Ascending aorta (tissue), 2 donors: ENCODE measurements at places on chromosomes 6 and 20. TPM values are rescaled to one million over a fixed set of nuclear protein-coding genes. Genes with fewer than 3 reads are reported as not detected.

DNA sequence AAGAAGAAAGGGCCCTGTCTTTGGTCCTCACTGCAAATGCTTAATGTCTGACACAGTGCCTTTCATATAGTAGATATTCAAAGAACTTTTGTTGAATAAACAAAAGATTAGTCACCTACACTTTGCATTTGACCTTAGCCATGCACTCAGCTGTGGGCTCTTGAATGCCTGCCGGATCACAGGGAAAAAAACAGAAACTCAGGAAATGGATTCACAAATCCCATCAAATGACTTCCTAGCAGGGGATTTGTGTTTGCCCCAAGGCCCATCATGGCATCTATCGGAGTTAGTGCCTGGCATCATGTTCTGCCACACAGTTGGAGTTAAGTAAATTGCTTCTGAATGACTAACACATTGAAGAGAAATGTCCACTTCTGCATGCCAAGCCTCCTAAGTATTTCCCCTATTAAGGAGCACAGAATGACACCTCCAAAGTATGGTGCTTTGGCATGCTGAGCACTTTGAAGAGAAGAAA is 72.3 kb upstream of the DST start:
- peak overlapping the region; percentile 77 for H3K27ac ChIP-seq
- no peaks in the 10 kb centered on the region for H3K36me3 ChIP-seq
- H3K27me3 ChIP-seq, result no peaks in the 10 kb centered on the region

DNA sequence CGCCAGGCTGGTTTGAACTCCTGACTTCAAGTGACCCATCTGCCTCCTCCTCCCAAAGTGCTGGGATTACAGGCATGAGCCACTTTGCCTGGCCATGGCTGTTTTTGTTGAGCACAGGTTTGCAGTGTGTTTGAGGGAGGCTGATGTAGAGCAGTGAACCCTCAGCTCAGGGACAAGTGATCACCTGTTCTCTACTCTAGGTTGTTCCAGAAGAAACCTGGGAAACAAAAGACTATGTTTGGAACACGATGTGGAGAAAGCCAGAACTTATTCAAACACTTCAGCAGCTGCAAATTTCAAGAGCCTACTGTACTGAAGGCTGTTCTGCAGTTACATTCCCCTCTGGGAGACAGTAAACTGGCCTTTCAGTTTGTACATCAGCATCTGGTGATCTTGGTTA is 4.7 kb downstream of the TULP1 start:
- H3K4me3 ChIP-seq, result no peak overlapping the region
- peaks cover 3% of the 10 kb centered on the region for H3K4me1 ChIP-seq
- no peaks in the 10 kb centered on the region for H3K36me3 ChIP-seq
- DNase-seq, result no peak

DNA sequence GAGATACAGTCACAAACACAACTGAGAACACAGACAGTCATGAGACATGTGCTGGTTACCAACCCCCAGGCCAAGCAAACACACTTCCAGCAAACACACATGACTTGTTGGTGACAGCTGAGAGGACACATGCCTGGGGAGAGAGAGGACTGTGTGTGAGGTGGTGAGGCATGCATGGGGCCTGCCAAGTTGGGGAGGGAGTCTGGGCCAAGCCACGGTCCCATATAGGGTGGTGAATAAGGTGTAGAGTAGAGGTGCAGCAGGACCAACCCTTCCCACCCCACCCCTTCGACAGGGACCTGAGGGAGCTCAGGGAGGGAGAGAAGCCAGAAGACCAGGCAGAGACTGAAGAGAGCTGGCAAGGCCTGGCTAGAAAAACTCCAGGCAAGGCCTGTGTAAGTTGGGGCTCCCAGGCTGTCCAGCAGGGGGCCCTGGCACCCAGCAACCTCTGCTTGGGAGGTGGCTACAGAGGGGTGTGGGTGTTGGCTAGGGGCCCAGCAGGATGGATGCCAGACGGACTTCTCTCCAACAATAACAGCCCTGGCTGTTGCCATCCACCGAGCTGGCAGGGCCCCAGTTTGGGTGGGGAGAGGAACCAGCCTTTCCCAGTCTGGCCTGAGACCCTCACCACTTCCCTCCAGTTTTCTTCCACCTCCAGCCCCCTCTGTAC is 2.0 kb upstream of the SLC29A1 start:
- H3K36me3 ChIP-seq, result no peaks in the 10 kb centered on the region
- H3K27me3 ChIP-seq, result no peaks in the 10 kb centered on the region
- H3K27ac ChIP-seq, result peak overlapping the region; percentile 99
- H3K4me1 ChIP-seq, result peaks cover 44% of the 10 kb centered on the region

GRCh38 chr6:137697267-137697938 is 169.7 kb upstream of the TNFAIP3 start:
- H3K36me3 ChIP-seq, result no peaks in the 10 kb centered on the region
- H3K4me3 ChIP-seq, result no peak overlapping the region
- H3K4me1 ChIP-seq, result peaks cover 13% of the 10 kb centered on the region
- DNase-seq, result no peak
- H3K27me3 ChIP-seq, result no peaks in the 10 kb centered on the region
- H3K27ac ChIP-seq, result no peak overlapping the region

DNA sequence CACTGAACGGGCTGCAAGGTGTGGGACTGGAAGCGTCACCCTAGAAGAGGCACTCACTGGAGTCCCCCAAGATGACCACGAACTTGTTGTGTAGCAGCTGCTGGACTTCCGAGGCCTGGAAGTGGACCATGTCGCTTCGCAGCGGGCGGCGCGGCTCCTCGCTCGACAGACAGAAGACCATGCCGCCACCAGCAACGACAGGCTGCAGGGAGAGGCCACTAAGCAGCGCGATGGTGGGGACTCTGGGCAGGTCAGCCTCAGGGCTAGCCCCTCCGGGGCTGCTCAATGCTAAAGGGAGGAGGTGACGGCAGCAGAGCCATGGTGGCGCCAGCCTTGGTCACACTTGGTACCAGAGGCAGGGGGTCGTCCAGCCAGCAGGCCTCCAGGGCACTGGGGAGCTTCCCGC is 720 bp downstream of the PCED1A start:
- peaks cover 5% of the 10 kb centered on the region for H3K4me1 ChIP-seq
- H3K36me3 ChIP-seq, result no peaks in the 10 kb centered on the region
- H3K27me3 ChIP-seq, result no peaks in the 10 kb centered on the region
- H3K4me3 ChIP-seq, result peak overlapping the region; percentile 73
- H3K27ac ChIP-seq, result peak overlapping the region; percentile 89
- DNase-seq, result no peak

- DNase-seq, result no peak
- no peaks in the 10 kb centered on the region for H3K36me3 ChIP-seq
- no peak overlapping the region for H3K27ac ChIP-seq
Observed at GRCh38 chr6:79964607-79965081, 17.3 kb upstream of the ELOVL4 start.

GRCh38 chr6:47047479-47048407 is 5.6 kb upstream of the ADGRF1 start:
- H3K27ac ChIP-seq, result no peak overlapping the region
- no peak overlapping the region for H3K4me3 ChIP-seq
- no peaks in the 10 kb centered on the region for H3K27me3 ChIP-seq
- no peaks in the 10 kb centered on the region for H3K36me3 ChIP-seq
- no peak for DNase-seq

EPB41L1 gene
- total RNA-seq, result 16.7 TPM
